ENCODE measurements at places on chromosomes 7 and 10. TPM values are rescaled to one million over a fixed set of nuclear protein-coding genes. Genes with fewer than 3 reads are reported as not detected.

The CH25H gene
- not detected for total RNA-seq

The LAMB1 gene
- total RNA-seq, result 458 TPM

The TAS2R40 gene
- total RNA-seq, result not detected

The CACNB2 gene
- total RNA-seq, result not detected

The WDR37 gene
- 12.5 TPM for total RNA-seq

The FAM25A gene
- not detected for total RNA-seq

The PLXDC2 gene
- 0.92 TPM for total RNA-seq

The ACTL6B gene
- total RNA-seq, result not detected

The TMEM140 gene
- total RNA-seq, result 42.1 TPM

The PHYHIPL gene
- not detected for total RNA-seq

The GIMAP8 gene
- 16.7 TPM for total RNA-seq

The NPFFR1 gene
- total RNA-seq, result not detected

The IKZF1 gene
- total RNA-seq, result not detected

The KCP gene
- not detected for total RNA-seq

The GJC3 gene
- not detected for total RNA-seq

The PWWP2B gene
- 17.3 TPM for total RNA-seq

The VSTM4 gene
- total RNA-seq, result 0.35 TPM

The LLCFC1 gene
- total RNA-seq, result not detected

The WEE2 gene
- not detected for total RNA-seq

The GPR15LG gene
- not detected for total RNA-seq

The ABCB4 gene
- 0.78 TPM for total RNA-seq

The ASAH2 gene
- 0.88 TPM for total RNA-seq

The LEP gene
- not detected for total RNA-seq

The DENND2A gene
- 5.3 TPM for total RNA-seq

The NUDT13 gene
- 0.99 TPM for total RNA-seq

The AS3MT gene
- 0.58 TPM for total RNA-seq

The TMEM213 gene
- total RNA-seq, result not detected

The OR6V1 gene
- total RNA-seq, result not detected

The MPLKIP gene
- total RNA-seq, result 47.2 TPM

The FMC1 gene
- total RNA-seq, result 7.5 TPM

The NPSR1 gene
- total RNA-seq, result not detected

The SUGCT gene
- 4.3 TPM for total RNA-seq

The HPSE2 gene
- total RNA-seq, result not detected

The PTF1A gene
- not detected for total RNA-seq

The AKR1E2 gene
- 16.3 TPM for total RNA-seq

The VAX1 gene
- total RNA-seq, result not detected

The GPC2 gene
- 3.2 TPM for total RNA-seq

The DEPP1 gene
- 628 TPM for total RNA-seq

The GRID2IP gene
- total RNA-seq, result not detected

The OGDHL gene
- total RNA-seq, result not detected

The STK31 gene
- total RNA-seq, result 0.05 TPM

The SYNPO2L gene
- not detected for total RNA-seq

The DRGX gene
- not detected for total RNA-seq

The MYOZ1 gene
- total RNA-seq, result not detected

The PRR15 gene
- total RNA-seq, result 0.23 TPM

The RHOBTB1 gene
- total RNA-seq, result 42.7 TPM

The DPCD gene
- total RNA-seq, result 54.0 TPM

The SH2D4B gene
- total RNA-seq, result not detected

The ZSCAN21 gene
- total RNA-seq, result 7.8 TPM

The AHR gene
- total RNA-seq, result 51.8 TPM

The PON3 gene
- total RNA-seq, result not detected

The NKX1-2 gene
- not detected for total RNA-seq

The ARHGAP22 gene
- total RNA-seq, result 65.8 TPM

The EXOC6 gene
- 37.6 TPM for total RNA-seq

The CFTR gene
- total RNA-seq, result not detected

The SCIN gene
- 0.58 TPM for total RNA-seq

The GTF2IRD1 gene
- 13.6 TPM for total RNA-seq

The FZD1 gene
- total RNA-seq, result 8.4 TPM

The EBLN1 gene
- not detected for total RNA-seq

All from glomerular endothelial cell (primary cell).